Lower leg skin (tissue), 4 donors: ENCODE measurements at places on chromosomes 11 and 22. TPM values are rescaled to one million over a fixed set of nuclear protein-coding genes. Genes with fewer than 3 reads are reported as not detected.

DNA sequence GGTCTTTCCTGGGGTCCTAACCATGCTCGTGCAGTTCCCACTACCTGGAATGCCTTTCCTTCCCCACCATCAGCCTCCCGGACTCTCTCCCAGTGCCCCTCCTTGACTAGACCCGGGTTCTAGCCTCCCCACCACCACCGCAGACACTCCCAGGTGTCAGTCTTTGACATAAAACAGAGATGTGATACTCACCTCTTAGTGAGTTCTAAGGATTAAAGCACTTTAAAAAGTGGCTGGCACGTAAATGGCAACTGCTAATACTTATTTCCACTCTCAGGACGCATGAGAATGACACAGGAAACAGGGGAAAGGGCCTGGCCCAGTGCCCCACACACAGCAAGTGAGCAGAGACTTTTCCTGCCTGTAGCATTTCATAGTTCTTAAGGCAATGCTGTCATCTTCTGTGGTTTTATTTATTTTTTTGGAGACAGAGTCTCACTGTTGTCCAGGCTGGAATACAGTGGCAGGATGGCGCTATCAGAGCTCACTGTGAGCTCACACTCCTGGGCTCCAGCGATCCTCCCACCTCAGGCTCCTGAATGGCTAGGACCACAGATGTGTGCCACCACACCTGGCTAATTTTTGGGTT, 1.9 kb upstream of the SLC25A45 start:
- no peak for DNase-seq

- DNase-seq = no peak
These were observed 20.7 kb downstream of the FZD4 start for GRCh38 chr11:86934582-86934900.

DNA sequence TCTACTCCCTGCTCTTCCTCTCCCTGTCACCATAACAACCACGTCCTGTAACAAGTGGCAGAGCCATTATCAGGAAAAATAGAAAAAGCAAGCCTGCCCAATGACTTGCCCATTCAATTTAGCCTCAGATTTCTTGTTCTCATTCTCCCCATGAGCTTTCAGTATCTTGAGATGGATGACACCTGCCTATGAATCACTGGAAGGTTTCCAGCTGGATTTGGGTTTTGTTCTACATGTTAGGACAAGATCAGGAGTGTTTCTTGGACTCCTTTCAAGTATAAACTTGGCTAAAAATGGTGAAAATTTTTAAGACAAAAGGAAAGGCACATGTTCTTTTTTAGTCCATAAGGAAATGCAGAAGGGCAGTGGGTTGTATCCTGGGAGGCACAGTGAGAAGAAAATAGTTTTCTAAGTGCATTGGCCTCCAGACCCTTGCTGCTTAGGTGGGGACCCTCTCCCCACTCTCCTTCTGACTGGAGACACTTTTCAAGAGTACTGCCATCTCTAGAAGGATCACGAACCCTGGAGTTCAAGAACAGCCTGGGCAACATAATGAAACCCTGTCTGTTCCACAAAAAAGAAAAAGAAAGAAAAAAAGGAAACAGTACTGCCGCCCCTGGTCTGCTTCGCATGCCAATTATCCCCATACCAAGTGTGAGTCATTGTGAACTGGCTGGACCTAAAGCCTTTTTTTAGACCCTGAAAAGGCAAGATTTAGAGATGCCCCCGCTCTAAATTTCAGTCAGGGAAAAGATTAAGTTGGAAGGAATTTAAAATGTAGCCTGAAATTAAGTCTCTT, 51.0 kb downstream of the MTNR1B start:
- no peak for DNase-seq

GRCh38 chr11:44226490-44226889, 83.4 kb downstream of the ALX4 start:
- no peak for DNase-seq

DNA sequence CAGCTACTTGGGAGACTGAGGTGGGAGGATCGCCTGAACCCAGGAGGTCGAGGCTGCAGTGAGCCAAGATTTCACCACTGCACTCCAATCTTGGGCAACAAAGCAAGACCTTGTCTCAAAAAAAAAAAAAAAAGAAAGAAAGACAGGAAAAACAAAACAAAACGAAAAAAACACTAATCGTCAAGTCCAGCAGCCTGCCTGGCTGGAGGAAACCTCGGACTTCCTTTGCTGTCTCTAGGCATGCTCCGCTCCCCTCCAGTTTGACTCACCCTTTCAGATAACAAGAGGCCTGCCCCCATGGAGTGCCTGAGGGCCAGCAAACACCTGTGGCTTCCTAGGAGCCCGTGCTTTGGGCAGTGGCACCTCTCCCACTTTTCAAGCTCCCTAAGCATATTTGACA, 28.8 kb upstream of the CHKA start:
- no peak for DNase-seq

DNA sequence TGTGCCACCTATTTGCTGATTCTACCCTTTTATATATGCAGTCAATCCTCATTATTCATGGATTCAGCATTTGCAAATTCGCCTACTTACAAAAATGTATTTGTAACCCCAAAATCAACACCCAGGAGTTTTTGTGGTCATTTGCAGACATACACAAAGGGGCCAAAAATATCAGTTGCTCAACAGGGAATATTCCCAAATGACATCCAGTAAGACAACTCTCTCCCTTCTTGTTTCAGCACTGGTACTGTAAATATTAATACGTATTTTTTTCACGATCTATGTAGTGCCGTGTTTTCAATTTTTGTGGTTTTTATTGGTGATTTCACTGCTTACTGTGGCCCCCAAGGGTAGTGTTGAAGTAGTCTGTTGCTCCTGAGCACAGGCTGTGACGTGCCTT, 11.8 kb upstream of the CAVIN3 start:
- no peak for DNase-seq

MMP7 gene
- total RNA-seq = 58.2 TPM

LBHD1 gene
- total RNA-seq = 4.6 TPM

DNA sequence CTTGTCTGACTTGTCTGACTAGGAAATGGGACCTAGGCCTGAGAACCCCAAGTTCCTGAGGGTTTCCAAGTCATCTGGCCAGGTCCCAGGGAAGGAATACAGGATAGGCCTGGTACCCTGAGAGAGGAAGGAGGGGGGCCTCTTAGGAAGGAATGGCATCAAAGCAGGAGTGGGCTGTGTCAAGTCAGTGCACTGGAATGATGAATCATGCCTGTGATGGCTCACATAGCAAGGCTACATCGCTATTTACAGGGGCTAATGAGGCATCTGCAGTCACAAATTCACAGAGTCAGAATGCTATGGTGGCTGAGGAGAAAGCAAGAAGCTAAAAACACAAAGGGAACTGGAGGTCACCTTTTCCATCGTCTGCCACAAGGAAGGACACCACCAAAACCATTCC, 247.3 kb downstream of the NXPE2 start:
- DNase-seq = no peak

OR52I1 gene
- not detected for total RNA-seq

GRCh38 chr11:119673052-119673758, 55.8 kb downstream of the NECTIN1 start:
- DNase-seq = no peak

CCDC15 gene
- total RNA-seq = 2.1 TPM

PRAME gene
- total RNA-seq = not detected

GRCh38 chr11:31139479-31139878, 230.1 kb downstream of the DCDC1 start:
- DNase-seq = no peak

GRCh38 chr11:102633385-102634026, 8.4 kb upstream of the MMP20 start:
- no peak for DNase-seq

- DNase-seq = no peak
These were observed 10.1 kb downstream of the TSSC4 start for GRCh38 chr11:2410616-2411015.

CALCA gene
- not detected for total RNA-seq
